ENCODE measurements at places on chromosomes 1 and 21.

DNA sequence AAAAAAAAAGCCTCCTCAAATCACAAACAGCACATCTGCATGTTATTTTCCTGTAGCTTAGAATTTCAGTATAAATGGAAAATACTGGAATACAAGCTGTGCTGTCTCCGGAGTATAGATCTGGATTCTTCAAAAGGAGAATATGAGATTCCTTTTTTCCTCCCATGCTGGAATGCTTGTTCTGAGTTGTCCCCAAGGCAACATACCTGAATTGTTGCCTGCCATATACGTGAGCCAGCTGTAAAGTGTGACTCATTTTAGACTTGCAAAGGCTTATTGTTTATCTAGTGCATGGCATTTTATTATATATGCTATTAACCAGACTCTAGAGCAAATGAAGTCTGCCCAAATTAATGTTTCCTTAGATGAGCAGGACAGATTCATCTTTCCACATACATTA lies 95.0 kb upstream of the C1orf105 start:
- no peaks in the 10 kb centered on the region for H3K27me3 ChIP-seq
- H3K4me3 ChIP-seq, result no peak overlapping the region
- no peaks in the 10 kb centered on the region for H3K36me3 ChIP-seq
- DNase-seq, result no peak
- H3K4me1 ChIP-seq, result no peaks in the 10 kb centered on the region

- no peak overlapping the region for H3K27ac ChIP-seq
- no peak overlapping the region for H3K4me3 ChIP-seq
- no peaks in the 10 kb centered on the region for H3K36me3 ChIP-seq
- peaks cover 62% of the 10 kb centered on the region for H3K27me3 ChIP-seq
- peaks cover 3% of the 10 kb centered on the region for H3K4me1 ChIP-seq
- no peak for DNase-seq
Measured at GRCh38 chr1:37035796-37036666, 1.7 kb upstream of the GRIK3 start.

- H3K36me3 ChIP-seq, result no peaks in the 10 kb centered on the region
- H3K27ac ChIP-seq, result no peak overlapping the region
- no peak for DNase-seq
Measured at GRCh38 chr1:56330391-56331026, 248.9 kb downstream of the PLPP3 start.

- no peak overlapping the region for H3K27ac ChIP-seq
- no peaks in the 10 kb centered on the region for H3K27me3 ChIP-seq
- DNase-seq, result no peak
- H3K36me3 ChIP-seq, result no peaks in the 10 kb centered on the region
Measured at GRCh38 chr1:46334030-46334384, 6.6 kb upstream of the NSUN4 start.

DNA sequence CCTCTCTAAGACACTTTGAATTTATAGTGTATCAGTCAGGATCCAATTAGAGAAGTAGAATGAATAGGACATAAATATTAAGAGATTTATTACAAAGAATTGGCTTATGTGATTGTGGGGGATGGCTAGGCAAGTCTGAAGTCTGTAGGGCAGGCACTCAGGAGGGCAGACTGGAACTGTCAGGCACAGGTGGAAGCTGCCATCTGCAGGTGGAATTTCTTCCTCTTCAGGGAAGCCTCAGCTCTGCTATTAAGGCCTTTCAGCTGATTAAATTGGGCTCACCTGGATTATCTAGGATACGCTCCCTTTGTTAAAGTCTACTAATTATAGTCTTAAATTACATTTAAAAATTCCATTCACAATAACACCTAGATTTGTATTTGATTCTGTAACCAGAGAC lies 92.0 kb upstream of the HAO2 start:
- no peak overlapping the region for H3K27ac ChIP-seq
- DNase-seq, result no peak
- H3K4me1 ChIP-seq, result no peaks in the 10 kb centered on the region
- no peaks in the 10 kb centered on the region for H3K36me3 ChIP-seq
- no peak overlapping the region for H3K4me3 ChIP-seq
- peaks cover 8% of the 10 kb centered on the region for H3K27me3 ChIP-seq

DNA sequence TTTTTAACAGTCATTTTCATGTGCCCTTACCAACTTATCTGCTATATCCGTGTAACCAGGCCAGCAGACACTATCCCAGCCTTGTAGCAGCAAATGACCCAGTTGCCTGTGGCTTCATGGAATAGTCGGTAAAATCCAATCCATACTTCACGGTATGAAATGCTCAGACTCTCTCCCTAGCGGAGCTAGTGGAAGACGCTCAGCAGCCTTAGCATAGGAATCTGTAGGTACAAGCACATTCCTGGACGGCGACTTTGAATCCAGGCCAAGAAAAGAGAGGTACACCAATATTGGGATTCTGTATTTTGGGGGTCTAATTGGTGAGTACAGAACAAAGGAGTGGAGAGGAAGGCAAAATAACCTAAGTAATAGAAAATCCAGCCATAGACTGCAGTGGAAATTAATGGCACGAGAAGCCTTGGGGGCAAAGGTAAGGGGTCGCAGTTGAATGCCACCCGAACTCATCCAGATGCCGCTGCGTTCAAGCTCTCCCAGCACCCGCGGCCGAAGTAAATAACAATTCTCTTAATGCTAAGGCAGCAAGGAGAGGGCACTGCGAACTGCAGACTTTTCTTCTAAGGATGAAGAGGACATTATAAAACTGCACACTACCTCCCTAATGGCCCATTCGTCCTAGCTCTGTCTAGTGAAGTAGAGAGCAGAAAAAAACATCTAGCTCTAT lies 17.7 kb upstream of the TBX15 start:
- no peak overlapping the region for H3K4me3 ChIP-seq
- no peak for DNase-seq
- peaks cover 11% of the 10 kb centered on the region for H3K4me1 ChIP-seq
- no peak overlapping the region for H3K27ac ChIP-seq

DNA sequence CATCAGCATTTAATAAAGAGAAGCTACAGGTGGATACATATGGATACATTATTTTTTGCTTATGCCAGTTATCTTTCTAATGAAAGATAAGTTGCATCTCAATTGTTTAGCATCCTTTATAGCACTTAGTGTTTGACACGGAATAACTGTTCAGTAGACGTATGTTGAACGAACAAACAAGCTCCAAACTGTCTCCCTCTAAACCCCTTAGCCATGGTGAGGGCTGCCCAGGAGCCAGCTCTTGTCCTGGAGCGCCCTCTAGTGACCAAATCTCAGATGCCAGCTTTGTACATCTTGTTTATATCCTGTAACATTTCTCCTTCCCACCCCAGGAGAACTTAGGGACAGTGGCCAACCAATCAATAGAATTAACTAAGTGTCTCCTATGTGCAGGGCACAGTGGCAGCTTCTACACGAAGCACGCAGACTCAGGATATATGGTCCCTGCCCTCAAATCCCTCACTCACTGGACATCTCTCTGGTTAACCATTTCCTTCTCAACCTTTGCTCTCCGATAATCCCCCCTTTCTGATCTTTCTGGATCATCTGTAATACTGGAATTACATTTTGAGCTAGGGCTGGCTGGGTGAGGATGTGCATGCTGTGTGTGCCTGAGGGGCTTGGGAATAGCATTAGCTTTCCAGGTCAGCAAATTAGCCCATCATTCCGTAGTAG lies 22.9 kb downstream of the KCNA10 start:
- no peaks in the 10 kb centered on the region for H3K36me3 ChIP-seq
- H3K4me3 ChIP-seq, result no peak overlapping the region
- peaks cover 4% of the 10 kb centered on the region for H3K27me3 ChIP-seq

DNA sequence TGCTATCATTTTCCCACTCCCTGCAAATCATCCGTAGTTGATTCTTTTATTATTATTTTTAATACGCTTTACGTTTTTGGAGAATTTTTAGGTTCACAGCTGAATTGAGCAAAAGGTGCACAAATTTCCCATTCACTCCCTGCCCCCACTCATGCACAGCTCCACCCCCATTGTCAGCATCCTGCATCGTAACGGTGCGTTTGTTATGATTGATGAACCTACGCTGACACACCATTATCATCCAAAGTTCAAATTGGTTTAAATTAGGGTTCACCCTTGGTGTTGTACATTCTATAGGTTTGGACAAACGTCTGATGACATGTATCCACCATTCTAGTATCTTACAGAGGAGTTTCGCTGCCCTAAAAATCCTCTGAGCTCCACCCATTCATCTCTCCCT lies 44.5 kb downstream of the EDARADD start:
- no peak for DNase-seq
- no peak overlapping the region for H3K4me3 ChIP-seq
- H3K36me3 ChIP-seq, result peaks cover 63% of the 10 kb centered on the region
- no peaks in the 10 kb centered on the region for H3K27me3 ChIP-seq
- no peak overlapping the region for H3K27ac ChIP-seq

- no peak overlapping the region for H3K27ac ChIP-seq
- DNase-seq, result no peak
- H3K27me3 ChIP-seq, result peaks cover 12% of the 10 kb centered on the region
- no peak overlapping the region for H3K4me3 ChIP-seq
Measured at GRCh38 chr1:37797750-37798345, 4.2 kb downstream of the MANEAL start.

DNA sequence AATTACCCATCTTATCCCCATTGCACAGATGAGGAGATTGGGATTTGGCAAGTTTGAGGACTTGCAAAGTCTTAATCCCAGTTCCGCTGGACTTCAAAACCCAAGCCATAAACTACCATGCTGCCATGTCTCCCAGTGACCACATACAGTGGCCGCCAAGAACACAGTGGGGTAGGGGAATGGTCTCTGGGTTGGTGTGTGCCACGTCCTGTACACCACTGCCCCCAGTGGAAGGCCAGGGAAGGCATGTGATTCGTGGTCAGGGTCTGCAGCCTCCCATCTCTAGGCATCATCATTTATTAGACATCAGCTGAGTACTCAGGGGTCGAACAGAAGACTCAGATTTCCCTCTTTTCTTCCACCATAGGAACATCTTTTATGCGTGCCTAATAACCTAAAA lies 76.0 kb downstream of the MAN1C1 start:
- peaks cover 66% of the 10 kb centered on the region for H3K27me3 ChIP-seq
- DNase-seq, result no peak

DNA sequence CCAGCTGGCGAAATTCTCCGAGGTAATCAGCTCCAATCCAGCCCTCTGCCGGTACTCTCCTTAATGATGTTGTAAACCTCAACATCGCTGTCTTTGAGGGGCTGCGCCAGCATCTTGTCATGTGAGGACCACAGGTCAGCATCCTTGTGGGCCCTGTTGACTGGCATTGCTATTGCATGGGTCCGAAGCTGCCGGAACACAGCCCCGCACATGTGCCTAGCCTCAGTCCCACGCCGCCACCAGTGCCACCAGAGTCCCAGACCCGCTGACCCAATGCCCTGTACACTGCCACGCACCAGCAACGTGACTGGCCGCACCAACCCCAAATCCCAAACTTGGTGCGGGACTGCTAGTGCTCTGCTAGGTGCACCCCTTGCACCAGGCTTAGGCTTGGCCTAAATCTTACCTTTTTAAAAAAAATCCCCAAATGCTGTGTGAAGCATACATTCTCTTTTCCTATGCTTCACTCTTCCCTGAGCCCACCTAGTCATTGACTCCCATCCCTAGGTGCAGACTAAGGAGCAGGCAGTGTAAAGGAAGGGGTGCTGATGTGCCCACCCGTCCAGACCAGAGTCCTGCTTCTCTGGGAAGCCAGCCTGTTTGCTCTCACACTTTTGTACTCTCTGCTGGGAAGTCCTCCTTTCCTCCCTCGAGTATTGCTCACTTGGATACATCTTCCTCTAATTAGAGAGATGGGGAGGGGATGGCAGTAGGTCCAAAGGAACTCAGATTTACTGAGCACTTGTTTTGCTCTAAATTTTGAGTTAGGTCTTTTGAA lies 81.9 kb upstream of the ARTN start:
- H3K36me3 ChIP-seq, result peaks cover 4% of the 10 kb centered on the region
- H3K27ac ChIP-seq, result no peak overlapping the region
- H3K4me1 ChIP-seq, result peaks cover 9% of the 10 kb centered on the region
- H3K27me3 ChIP-seq, result no peaks in the 10 kb centered on the region

DNA sequence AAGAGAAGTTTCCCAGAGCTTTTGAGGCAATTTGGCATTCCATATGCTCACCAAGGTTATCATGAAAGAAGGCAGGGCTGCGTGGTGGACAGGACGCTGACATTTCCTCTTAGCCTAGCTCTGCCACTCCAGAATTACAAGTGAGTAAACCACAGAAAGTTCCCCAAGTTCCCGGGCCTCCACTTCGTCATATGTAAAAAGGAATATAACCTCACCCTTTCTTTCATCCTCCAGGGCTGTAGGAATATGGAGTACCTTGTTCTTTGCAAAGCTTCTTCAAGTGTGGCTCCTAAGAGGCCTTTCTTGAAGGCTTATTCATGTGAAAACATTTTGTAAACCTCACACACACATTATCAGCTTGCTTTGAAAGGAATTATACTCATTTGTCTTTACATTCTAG lies 210.2 kb downstream of the GREM2 start:
- no peaks in the 10 kb centered on the region for H3K36me3 ChIP-seq
- no peak overlapping the region for H3K4me3 ChIP-seq
- H3K27me3 ChIP-seq, result no peaks in the 10 kb centered on the region
- no peak overlapping the region for H3K27ac ChIP-seq

- H3K27ac ChIP-seq, result no peak overlapping the region
- peaks cover 4% of the 10 kb centered on the region for H3K4me1 ChIP-seq
- no peak for DNase-seq
- no peaks in the 10 kb centered on the region for H3K36me3 ChIP-seq
- no peaks in the 10 kb centered on the region for H3K27me3 ChIP-seq
- no peak overlapping the region for H3K4me3 ChIP-seq
Measured at GRCh38 chr1:174413632-174414031, 34.1 kb upstream of the GPR52 start.

GRCh38 chr1:218401441-218401997 lies 56.4 kb downstream of the TGFB2 start:
- no peak overlapping the region for H3K4me3 ChIP-seq
- H3K36me3 ChIP-seq, result no peaks in the 10 kb centered on the region
- H3K27ac ChIP-seq, result no peak overlapping the region

DNA sequence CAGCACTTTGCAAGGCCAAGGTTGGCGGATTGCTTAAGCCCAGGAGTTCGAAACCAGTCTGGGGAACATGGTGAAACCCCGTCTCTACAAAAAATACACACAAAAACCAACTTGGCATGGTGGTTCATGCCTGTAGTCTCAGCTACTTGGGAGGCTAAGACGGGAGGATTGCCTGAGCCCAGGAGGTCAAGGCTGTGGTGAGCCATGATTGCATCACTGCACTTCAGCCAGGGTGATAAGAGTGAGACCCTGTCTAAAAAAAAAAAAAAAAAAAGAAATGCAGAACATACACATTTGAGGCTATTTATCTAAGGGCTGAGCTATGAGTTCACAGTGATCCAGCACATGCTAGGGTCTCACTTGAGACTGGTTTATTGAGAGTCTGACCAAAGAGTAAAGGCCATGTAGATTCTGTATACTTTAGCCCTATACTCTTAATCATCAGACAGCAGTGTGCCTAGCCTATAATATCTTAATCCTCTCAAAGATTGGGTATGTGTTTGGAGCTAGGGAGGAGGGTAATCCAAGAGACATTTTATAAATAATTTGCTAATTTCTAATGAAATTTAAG lies 23.9 kb downstream of the RNF2 start:
- H3K36me3 ChIP-seq, result peaks cover 21% of the 10 kb centered on the region
- no peak overlapping the region for H3K27ac ChIP-seq
- DNase-seq, result no peak
- no peaks in the 10 kb centered on the region for H3K27me3 ChIP-seq
- no peak overlapping the region for H3K4me3 ChIP-seq

- no peaks in the 10 kb centered on the region for H3K36me3 ChIP-seq
- DNase-seq, result no peak
- no peak overlapping the region for H3K27ac ChIP-seq
- H3K27me3 ChIP-seq, result peaks cover under 1% of the 10 kb centered on the region
Measured at GRCh38 chr1:30629501-30629900, 93.9 kb downstream of the MATN1 start.

All from activated T-helper 2 cell treated with anti-CD3 and anti-CD28 coated beads, Interferon-gamma antibody, Interleukin-2, Interleukin-4, amounts not matched to agents 10 μg/mL and 5 μg/mL and 100 μg/mL, durations not matched to agents 14 hours and 24 hours and 36 hours (primary cell).